ENCODE measurements at places on chromosomes 7 and 10.

- no peak for DNase-seq
Measured at GRCh38 chr7:80235334-80235733, 100.7 kb downstream of the GNAI1 start.

GRCh38 chr7:24812305-24812945 is 55.2 kb upstream of the GSDME start:
- peak; percentile 62 for DNase-seq

- no peak for DNase-seq
Measured at GRCh38 chr10:60569681-60570080, 180.0 kb upstream of the ANK3 start.

- no peak for DNase-seq
Measured at GRCh38 chr7:40798613-40799012, 663.8 kb downstream of the SUGCT start.

Data from osteoblast (primary cell).